Effector CD8-positive, alpha-beta T cell (primary cell): ENCODE measurements at places on chromosomes 1 and 21.

- DNase-seq = no peak
These were observed 221.6 kb upstream of the VAMP3 start for GRCh38 chr1:7549277-7550161.

DNA sequence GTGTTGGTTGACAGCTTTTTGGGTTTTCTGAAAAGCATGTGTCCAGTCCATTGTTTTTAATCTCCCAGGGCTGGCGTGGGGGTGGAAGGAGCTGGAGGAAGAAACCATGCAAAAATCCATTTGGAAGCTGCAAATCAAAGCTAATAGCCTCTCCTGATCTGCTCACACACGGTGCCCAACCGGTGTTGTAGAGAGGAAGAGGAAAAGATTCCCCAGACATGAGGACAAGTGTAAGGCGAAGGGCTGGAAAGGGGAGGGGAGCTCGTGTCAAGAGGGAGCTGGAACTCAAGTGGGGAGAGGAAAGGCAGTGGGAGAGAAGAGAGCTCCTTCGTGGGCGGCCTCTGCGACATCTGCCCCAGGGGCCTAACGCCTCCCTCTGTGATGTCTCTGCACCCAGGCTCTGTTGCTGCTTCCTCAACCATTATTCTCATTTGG lies 112.3 kb upstream of the IRF2BP2 start:
- no peak for DNase-seq

GRCh38 chr1:3192361-3192760 lies 123.4 kb downstream of the PRDM16 start:
- no peak for DNase-seq

- no peak for DNase-seq
These were observed 27.6 kb upstream of the SDHB start for GRCh38 chr1:17081439-17081838.

DNA sequence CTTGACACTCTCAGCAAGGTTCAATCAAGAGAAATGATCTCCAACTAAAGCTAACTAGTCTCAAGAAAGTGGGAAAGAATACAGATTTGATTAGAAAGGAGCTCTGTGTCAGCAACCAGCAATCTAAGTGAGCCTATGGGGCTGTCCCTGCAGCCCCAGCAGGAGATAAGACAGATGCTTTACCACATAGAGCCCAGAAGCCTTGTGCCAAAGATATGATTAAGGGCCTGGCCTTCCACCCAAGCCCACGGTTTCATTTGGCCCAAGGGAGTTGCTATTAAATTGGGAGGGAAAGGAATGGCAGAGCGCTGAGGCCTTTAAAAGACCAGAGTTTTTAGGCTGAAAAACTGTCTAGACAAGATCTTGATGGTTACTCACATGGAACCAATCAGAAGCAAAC lies 74.8 kb downstream of the HLCS start:
- DNase-seq = no peak

DNA sequence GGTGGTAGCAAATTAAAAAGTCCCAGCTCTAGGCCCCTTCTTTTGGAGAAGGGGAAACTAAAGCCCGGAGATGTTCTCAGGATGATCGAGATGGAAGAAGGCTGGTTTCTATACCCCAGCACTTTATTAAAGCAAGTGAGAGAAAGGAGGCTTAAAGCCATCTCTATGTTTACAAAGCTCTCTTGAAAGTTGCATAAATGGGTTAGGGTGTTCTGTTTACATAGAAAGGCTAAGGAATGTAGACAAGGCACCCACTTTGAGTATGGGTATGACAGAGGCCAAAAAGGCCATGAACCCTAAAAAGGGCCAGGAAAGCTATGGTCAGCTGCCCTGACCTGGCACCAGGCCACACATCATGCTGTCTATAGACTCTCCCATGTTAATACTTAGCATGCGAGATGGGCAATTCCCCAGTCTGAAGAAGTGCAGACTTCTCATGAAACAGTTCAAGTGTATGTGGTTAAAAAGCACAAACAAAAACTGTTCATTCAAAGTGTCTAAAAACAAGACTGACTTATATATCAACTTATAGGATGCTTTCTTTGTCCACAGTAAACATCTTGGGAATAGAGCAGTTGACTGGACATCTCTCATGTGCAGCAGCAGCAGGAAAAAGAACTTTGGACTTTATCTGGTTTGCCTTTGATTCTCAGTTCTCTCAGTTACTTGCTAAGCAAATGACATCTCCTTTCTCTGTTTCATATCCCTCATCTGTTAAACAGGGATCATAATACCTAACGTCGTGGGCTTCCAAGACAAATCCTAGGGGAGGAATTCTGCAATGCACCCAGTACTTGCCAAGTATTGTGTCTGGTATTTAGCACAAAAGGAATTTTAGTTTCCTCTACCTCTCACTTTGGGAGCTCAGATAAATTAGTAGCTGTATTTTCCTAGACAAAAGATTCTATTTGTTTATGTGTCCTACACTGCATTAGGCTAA lies 521.6 kb downstream of the PLPP3 start:
- DNase-seq = no peak

DNA sequence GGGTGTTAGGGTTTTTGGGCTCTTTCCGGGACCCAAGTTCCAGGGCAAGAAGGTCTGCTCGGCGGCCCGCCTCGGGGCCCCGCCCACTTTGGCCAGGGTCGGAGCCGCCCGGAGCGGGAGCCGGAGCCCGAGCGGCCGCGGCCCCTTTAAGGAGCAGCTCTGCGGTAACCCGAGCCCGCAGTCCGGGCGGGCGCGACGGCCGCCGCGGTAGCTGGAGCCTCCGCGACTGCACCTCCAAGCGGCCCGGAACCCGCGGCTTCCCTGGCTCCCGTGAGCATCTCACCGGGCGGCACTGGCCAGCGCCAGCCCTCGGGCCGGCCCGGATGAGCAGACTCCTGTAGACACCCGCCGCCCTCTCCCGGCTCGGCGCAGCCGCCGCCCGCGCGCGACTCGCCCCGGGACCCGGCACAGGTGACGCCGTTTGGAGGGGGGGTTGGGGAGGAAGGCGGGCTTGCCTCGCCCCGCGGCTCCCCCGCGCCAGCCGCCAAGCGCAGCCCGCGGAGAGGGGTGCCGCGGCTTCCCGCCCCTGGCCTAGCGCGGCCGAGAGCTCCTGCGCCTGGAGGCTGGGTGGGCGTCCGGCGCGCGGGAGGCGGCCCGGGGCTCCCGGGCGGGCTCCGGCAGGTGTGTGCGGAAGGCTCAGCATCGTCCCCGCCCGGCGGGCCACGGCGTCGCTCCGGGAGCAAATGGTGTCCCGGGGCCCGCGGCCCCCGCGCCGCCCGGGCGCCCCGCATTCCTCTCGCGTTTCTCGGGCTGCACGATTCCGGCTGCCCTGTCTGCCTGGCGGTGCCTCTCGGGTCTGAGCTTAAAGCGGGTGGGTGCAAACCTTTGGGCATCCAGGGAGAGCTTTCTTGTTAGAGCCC lies at the start of gene TLCD4:
Gene TLCD4 (plus strand): TSS at position 149 of the 860 bp plus-strand sequence. CDS start 26,547 bp downstream, outside the sequence.
- DNase-seq = no peak

DNA sequence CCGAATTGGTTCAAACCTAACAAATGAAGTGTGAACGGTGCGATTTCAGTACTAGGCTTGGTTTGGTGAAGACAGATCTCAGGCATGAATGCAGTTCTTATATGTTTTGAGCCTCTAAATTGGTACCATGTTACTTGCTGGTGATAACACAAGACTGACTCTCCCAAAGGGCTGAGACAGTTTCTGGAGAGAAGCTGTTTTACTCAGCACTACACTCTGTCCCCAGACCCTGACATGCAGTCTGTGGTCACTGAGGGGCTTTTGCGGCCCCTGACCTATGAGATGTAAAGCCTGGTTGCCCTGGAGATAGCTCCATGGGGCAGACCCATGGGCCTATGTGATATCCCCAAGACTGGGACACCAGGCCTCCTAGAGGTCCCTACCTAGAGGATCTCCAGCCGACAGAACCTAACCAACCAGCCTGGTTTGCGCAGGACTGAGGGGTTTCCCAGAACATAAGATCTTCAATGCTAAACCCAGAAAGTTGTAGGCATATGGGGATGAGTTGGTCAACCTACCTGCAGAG lies 19.4 kb upstream of the FOXE3 start:
- no peak for DNase-seq

- DNase-seq = no peak
These were observed 82.1 kb downstream of the OLFM3 start for GRCh38 chr1:101914473-101915242.

GRCh38 chr1:199995096-199995685 lies 32.3 kb upstream of the NR5A2 start:
- no peak for DNase-seq

GRCh38 chr21:45931397-45931969 lies 50.1 kb upstream of the COL6A1 start:
- DNase-seq = no peak

DNA sequence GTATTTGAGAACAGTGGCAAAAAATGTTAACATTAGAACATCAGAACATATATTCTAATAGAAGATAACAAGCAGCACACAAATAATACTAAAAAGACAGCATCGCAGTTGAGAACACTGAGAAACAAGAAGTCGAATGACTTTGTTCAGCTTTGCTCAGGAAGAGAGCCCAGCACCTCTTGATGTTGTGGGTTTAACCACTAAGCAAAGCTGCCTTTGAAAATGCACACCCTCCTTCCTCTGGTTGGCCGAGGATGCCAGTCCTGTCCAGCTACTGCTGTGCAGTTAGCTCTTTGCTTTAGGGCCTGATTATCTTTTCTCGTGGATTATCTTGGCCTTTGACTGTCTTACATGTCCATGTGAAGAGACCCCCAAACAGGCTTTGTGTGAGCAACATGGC lies 60.5 kb downstream of the SPATA46 start:
- DNase-seq = no peak

- no peak for DNase-seq
These were observed 852 bp downstream of the RGS7 start for GRCh38 chr1:241356187-241356518.

DNA sequence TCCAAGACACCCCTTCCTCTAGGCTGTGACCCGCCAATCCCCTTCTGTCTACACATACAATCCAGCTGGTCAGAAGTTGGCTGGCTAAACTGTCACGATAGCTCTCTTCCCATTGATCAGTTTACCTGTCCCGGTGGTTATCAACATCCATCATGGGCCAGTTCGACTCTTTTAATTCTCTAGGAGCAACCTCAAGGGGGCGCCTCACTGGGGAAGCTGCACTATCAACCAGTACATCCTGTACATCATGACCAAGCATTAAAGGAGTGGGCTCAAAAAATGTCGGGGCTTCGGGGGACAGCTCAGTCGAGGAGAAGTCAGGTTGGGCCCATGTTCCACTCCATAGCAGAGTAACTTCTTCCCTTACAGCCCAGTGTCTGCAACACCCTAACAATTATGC lies 53.2 kb upstream of the B3GALNT2 start:
- DNase-seq = no peak

DNA sequence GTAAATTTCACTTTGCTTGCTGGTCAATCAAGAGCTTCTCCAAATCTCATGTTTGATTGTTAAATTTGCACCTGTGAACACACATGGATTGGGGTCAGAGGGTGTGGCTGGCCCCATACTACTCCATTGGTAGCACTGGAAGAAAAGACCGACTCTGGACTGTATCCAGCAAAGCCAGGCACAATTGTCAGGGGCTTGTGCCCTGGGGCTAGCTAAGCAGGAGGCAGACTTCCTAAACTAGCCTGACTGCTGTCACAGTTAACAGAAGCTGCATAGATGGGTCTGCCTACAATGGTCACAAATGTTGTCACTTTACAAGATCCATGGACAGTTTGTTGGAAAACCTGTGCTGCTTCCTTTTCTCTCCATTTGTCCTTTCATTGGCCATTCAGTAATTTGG lies 421.0 kb downstream of the DSCAM start:
- DNase-seq = no peak

GRCh38 chr1:39566441-39567137 lies 10.0 kb downstream of the PABPC4 start:
- DNase-seq = no peak

GRCh38 chr1:164660412-164660772 lies 101.4 kb downstream of the PBX1 start:
- DNase-seq = no peak

DNA sequence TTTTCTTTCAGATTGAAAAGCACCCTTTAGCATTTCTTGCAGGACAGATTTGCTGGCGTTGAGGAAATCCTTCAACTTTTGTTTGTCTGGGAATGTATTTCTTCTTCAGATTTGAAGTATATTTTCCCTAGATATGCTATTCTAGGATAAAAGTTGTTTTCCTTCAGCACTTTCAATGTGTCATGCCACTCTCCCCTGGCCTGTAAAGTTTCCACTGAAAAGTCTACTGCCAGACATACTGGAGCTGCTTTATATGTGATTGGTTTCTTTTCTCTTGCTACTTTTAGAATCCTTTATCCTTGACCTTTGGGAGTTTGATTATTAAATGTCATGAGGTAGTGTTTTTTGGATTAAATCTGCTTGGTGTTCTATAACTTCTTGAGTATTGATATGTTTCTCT lies 44.2 kb upstream of the CD55 start:
- DNase-seq = no peak

GRCh38 chr1:1937549-1938275 lies 18.6 kb upstream of the TMEM52 start:
- DNase-seq = no peak

DNA sequence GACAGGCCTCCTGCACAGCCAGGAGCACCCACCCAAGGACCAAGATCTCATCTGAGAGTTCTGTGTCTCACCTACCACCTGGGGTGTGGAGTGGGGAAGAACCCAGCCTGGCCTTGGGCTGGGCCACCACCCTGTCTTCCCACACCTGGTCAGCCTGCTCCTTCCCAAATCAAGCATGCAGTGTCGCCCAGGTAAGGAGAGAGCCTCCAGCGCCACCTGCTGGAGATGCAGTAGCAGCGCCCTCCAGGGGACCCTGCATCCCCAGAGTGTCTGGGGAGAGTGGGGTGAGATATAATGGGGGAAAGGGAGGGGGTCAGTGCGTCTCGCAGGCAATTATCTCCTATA lies 32.3 kb downstream of the KIAA2013 start:
- DNase-seq = peak; percentile 53

- no peak for DNase-seq
These were observed 411.1 kb downstream of the PRDM2 start for GRCh38 chr1:14111121-14111520.

DNA sequence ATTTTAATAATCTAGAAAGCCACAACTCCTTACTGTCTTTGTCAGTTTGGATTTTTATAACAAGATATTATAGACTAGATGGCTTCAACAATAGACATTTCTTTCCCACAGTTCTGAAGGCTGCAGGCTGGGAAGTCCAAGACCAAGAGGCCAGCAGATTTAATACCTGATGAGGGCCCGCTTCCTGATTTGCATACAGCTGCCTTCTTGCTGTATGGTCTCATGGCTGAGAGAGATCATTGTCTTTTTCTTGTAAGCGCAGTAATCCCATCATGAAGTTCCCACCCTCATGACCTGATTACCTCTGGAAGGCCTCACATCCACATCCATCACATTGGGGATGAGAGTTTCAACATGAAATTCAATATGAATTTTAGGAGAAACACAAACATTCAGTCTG lies 9.8 kb downstream of the RPS6KC1 start:
- no peak for DNase-seq
